Activated CD4-positive, alpha-beta T cell treated with anti-CD3 and anti-CD28 coated beads, Interleukin-2, amount 50 U/mL, for 16 hours (primary cell): ENCODE measurements at places on chromosomes 4 and X.
A peak's percentile ranks its signal among the peaks of the same experiment; 100 is the strongest.

GRCh38 chr4:81492606-81493230 is 21.0 kb upstream of the RASGEF1B start:
- no peak for DNase-seq

DNA sequence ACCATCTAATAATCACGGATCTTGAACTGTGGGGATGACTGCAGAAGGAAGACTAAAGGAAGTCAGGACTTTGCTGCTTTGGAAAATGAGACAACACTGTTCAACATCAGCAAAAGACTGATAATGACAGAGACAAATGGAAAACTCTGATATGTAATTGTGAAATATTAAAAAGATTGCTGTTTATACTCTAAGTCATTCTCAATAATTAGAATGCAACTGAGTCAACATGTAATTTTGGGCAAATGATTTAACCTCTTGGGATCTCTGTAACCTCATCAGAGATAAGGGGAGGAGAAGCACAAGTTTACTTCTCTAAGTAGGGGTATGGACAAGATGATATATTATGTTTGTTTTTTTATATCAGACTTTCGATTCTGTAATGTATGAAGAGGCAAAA is 121.9 kb downstream of the GASK1B start:
- no peak for DNase-seq

GRCh38 chr4:36551697-36552214 is 270.3 kb downstream of the DTHD1 start:
- DNase-seq: peak; percentile 40

- DNase-seq: no peak
These were observed 15.0 kb upstream of the CD99L2 start for GRCh38 chrX:150913511-150913910.

- DNase-seq: no peak
These were observed 80.4 kb upstream of the GRPR start for GRCh38 chrX:16042980-16043379.

DNA sequence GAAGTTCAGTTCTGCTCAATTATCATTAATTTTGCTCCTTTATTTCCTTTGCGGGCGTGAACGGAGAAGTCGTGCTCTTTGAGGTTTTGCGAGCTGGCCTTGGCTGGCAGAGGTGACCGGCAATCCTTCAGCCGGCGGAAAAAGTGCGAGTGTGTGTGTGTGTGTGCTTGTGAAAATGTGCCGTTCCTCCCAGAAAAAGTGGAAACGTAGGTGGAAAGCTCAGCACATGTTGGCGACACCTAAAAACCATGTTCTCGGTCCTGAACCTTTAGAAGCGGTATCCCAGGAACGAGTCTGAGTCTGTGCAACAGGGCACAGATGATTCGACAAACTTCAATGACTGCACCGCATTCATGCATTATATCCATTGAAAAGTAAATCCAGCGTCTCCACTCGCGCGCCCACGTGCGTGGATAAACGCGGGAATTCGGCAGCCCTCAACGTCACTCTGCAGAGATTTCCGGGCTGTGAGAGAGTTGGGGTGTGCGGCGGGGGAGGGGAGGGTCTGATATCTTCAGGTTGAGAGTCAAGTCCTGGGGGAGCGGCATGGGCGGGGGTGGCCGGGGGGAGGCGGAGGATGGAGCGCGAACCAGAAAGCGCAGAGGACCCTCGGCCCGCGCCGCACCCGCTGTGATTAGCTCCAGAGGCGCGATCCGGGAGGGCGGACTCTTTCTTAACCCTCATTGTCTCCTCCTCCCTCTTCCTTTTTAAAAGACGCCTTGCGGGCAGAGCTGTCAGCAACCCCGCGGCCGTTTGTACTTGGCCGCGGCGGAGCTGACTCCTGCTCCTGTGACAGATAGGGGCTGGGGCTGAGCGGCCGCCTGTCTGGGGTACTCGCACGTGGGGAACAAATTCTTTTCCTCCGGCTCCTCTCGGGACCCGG is at the start of gene SHISA3:
TSS of gene SHISA3 (plus strand) at position 737 of the 883 bp plus-strand sequence. CDS start 569 bp downstream, outside the sequence.
- DNase-seq: peak; percentile 43

DNA sequence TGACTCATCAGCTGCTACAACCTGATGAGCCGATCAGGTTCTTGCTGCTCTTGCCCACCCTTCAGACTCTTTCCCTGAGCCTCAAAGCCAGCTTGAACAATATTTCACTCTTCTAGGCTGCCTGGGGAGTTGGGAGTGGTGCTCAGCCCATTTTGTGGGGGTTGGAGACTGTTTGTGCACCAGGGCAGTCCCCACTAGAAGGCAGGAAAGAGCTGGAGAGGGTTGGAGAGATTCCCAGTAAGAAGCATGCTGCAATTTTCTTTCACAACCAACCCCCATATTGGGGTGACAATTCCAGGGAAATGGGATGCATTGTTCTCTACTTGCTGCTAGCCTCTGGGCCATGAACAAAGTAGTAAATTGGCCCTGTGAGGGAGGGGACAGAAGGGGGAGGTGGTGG is 44.1 kb downstream of the SLC16A2 start:
- no peak for DNase-seq

- DNase-seq: no peak
These were observed 19.4 kb downstream of the SH3TC1 start for GRCh38 chr4:8218371-8219031.

- DNase-seq: peak; percentile 51
These were observed 58.2 kb downstream of the WDR17 start for GRCh38 chr4:176123710-176124407.

GRCh38 chr4:185529413-185529812 is 5.9 kb downstream of the PDLIM3 start:
- DNase-seq: no peak

DNA sequence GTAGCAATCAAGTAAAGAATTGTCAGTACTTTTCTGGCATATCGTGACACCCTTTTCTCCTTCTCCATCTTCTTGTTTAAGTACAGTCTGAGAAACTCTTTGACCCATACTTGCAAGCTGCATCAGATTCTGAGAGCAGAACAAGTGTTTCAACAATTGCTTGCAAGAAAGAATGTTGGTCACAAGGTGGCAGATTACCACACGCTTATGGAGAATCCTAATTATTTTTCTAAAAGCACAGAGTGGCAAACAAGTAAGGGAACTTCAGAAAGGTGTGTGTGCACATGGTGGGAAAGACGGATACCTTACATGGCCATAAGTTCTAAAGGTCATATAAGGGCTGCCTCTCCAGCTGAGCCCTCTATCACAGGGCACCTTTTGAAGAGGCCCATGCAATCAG is 136.4 kb upstream of the FGF13 start:
- no peak for DNase-seq

- no peak for DNase-seq
These were observed 1.9 kb downstream of the HUWE1 start for GRCh38 chrX:53684415-53685192.

- peak; percentile 65 for DNase-seq
These were observed 6.7 kb downstream of the MYL5 start for GRCh38 chr4:680928-681645.

GRCh38 chrX:155334486-155335336 is at the start of gene CLIC2:
TSS of gene CLIC2 (minus strand) at chrX:155334614. CDS start at chrX:155334427, 187 bp downstream.
- peak; percentile 3 for DNase-seq

DNA sequence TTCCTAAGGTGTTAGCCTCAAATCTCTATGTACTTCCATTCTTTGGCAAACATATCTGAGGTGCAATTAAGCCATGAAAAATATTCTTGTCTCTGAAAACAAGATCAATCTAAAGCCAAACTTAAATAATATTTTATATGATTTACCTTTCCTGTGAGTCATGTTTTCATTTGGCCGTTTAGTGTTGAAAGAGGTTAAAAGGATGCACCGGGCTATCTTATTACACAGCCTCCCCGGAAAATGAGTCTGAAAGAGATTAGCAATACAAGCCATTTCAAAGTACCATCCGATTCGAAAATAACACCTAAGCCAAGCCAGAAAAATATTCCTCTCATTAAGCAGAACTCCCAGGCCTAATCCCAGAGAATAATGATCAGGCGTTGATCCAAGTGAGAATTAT is 161.5 kb upstream of the EPHA5 start:
- no peak for DNase-seq

DNA sequence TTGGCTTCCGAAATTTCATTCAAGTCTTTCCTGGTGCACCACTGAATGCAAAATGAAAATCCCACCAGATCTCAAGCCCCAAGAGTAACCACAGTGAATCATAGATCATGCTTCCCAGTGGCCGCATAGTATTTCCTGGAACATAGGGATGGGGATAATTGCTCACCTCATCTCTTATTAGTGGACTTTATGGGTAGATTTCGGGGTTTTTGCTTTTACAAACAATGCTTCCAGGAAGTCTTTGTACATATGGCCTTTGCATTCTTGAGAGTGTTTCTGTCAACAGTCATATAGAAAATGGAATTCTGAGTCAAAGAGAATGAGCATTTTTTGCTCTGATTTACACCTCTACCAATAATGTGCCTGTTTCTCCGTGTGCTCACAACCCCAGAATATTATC is 53.4 kb downstream of the PPEF2 start:
- peak; percentile 76 for DNase-seq

GRCh38 chr4:180993244-180993836 is 1249.9 kb upstream of the TENM3 start:
- no peak for DNase-seq

DNA sequence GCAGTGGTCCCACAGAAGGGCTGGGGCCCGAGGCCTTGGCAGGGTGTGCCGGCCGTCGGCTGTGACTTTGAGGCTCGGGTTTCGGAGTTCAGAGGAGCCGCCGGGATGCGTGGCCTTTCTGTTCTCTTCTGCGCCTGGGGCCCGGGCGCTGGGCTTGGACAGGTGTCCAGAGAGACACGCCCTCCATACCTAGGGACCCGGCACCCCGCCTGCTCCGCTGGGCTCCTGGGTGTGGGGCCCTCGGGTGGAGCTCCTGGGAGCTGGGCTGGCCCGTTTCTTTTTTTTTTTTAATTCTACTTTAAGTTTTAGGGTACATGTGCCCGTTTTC is 11.3 kb downstream of the FGFRL1 start:
- no peak for DNase-seq

GRCh38 chr4:121330180-121330665 is 50.6 kb downstream of the QRFPR start:
- no peak for DNase-seq

- no peak for DNase-seq
These were observed 9.6 kb upstream of the YTHDC1 start for GRCh38 chr4:68359508-68359907.

DNA sequence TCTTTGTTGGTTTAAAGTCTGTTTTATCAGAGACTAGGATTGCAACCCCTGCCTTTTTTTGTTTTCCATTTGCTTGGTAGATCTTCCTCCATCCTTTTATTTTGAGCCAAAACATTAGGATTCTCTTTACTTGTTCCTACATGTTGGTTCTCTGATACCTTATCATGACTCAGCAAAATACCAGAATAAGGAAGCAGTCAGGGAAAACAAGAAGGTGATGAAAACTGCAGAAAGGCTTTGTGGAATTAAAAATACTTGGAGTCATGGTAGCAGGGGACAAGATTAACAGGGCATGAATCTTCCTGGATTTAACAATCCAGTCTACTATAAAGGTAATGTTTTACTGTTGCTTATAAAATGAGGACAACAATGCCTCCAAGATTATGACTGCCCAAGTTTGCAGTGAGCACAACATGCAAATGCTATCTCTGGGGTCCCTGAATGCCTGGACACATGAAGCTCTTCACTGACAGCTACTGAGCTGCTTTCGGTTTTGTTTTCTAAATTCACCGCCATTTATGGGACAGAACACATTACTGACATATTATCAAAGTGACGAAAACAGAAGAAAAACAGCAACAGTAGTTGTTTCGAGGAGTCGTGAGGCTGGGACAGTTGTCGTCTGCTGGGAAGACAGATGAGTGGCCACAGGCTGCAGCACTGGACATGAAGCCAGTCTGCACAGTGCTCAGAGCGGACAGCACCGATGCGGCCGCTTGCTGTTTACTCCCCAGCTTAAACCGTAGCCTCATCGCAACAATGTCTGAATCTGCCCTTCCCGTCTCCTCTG is 174.5 kb upstream of the DKK2 start:
- DNase-seq: no peak

- no peak for DNase-seq
These were observed 98.0 kb upstream of the STIM2 start for GRCh38 chr4:26762650-26763049.

DNA sequence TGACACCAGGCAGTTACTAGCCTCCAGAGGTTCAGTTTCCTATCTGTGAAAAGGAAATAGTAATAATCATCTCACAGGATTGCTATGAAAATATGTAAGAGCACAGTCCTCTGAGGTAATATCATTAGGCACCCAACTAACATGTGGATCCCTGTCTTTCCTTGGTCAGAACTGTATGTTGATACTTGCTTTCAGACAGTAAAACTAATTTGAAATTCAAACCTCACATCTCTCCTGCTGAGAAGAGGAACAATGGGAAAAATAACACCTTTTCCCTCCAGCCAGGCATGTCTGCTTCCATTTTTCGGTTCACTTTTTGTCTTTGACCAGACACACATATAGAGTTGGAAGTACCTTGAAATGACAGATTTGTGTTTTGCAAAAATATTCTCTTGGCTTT is 262.7 kb downstream of the IL15 start:
- no peak for DNase-seq

DNA sequence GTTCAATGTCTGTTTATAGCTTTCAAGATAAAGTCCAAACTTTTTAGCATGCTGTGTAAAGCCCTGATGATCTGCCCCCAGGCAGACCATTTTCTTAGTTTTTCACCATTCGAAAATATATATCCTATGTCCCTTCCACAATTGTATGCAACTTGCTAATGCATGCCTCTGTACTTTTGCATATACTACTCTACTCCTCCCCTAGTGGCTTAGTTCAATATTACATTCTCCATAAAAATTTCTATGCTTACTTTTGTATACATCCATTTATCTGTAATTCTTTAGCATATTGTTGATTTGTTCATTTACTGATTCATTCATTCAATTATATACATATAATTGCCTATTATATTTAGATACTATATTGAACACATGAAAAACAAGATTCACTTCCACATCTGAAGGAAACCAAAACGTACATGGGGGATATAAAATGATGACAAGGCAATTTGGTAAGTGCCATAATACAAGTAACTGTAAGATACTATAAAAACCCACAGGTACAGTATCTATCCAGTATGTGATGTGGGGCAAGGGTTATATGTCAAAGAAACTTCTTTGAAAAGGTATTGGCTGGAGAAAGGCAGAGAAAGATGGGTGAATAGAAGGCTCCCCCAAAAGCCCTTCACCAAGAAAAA is 902.5 kb downstream of the FAM133A start:
- DNase-seq: peak; percentile 1

DNA sequence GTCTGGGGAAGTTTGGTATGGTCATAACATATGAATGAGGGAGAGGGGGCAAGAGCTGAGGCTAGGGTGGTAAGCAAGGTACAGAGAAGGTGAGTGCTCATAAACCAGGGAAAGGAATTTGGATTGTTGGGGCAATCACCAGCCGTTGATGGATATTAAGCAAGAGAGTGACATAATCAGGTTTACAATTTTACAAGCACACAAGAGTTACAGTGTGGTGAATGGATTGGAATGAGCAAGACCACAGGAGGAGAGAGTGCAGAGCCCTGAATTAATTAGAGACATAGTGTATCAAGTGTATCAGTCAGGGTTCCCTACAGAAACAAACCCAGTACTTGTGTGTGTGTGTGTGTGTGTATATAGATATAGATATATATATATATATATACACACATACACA is 18.7 kb upstream of the FMR1NB start:
- no peak for DNase-seq

- peak; percentile 54 for DNase-seq
These were observed 57.0 kb upstream of the ARSJ start for GRCh38 chr4:114036426-114036825.

- no peak for DNase-seq
These were observed 4.2 kb downstream of the DCTD start for GRCh38 chr4:182913036-182913435.

- no peak for DNase-seq
These were observed 1704.8 kb downstream of the STIM2 start for GRCh38 chr4:28565396-28565795.
